ENCODE measurements at places on chromosomes 4 and X.

DNA sequence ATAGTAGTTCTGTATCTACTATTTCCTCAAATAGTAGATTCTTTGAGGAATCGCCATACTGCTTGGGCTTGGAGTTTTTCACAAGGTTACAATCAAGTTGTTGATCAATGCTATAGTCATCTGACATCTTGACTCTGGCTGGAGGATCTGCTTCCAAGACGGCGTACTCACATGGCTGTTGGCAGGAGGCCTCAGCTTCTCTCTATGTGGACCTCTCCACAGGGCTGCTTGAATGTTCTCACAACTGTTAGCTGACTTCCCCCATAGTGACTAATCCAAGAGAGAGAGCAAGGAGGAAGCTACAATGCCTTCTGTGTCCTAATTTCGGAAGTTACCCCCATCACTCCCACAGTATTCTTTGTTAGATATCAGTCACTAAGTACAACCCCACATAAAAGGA, 10.3 kb downstream of the EGFL6 start:
- no peak for DNase-seq

DNA sequence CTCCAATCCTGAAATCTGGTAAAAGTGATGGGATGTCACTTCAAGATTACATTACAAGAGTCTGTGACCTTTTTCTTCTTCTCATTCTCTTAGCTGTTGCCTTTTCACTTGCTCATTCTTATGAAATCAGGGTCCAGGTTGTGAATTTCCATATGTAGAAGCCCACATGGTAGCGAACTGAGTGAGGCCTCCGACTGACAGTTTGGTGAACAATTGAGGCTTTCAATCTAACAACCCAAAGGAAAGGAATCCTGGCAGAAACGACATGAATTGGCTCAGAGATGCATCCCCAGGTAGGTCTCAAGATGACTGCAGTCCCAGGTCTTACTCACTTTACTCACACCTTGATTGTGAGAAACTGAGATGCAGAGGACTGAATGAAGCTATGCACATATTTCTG, 203.4 kb upstream of the FAT4 start:
- DNase-seq: no peak

DNA sequence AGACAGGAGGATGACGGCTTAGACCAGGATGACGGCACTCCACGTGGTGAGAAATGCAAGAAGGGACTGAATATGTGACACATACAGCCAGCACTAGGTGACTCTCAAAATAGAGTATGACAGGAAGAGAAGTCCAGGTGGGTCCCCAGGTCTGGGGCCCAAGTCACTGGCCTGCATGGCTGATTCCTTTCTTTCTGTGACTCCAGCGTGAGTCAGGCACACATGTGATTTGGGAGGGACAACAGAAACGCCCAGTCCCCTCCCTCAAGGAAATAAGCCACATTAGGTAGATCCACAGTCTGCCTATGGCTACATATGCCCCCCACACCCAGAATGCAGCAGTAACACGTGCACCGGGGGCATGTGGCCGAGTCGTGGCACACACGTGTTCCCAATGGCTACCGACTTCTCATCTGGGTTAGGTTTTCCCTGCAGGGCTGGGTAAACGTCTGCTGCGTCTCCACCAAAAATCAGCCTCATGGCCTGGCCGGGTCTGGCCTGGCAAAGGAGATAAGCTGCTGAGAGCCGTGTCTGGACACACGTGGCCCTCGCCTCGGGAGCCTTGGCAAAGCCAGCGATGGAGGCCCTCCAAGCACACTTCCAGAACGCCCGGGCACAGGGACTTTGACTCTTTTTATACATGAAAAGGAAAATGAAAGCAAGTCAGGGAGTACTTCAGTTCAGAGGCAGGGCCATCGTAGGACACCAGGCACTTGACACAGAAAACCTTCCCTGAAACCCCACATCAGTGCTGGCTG, 19.3 kb downstream of the SEL1L3 start:
- no peak for DNase-seq

DNA sequence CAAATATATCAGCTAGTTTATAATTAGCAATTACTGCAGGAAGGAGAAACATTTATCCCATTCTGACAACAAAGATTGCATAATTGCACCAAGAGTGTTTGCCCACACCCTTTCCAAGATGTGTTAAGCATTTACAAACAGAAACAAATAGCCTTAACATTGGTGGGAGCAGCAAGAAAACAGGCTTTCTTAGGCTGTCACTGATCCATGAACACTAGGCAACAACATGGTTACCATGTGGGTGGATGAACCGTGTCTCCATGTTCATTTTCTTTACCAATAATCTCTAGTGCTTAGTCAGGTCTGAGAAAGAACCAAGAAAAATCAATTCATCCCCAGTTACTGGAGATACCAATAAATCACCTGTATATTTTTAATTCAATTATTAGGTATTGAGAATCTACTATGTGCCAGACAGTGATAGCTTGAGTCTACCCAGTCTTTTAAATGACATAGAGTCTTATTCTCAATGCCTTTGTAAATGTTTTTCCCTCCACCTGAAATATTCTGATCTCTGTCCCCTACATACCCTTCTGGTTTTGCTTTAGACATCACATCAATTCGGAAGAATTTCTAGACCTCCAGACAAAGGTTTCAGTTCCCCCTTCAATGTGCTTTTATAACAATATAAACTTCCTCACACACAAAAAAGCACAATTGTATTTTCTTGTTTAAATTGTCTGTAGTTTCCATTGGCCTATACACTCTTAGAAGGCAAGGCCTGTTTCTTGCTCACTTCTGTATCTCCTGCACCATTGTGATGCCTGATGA, 286.6 kb downstream of the PPP1R2C start:
- no peak for DNase-seq

DNA sequence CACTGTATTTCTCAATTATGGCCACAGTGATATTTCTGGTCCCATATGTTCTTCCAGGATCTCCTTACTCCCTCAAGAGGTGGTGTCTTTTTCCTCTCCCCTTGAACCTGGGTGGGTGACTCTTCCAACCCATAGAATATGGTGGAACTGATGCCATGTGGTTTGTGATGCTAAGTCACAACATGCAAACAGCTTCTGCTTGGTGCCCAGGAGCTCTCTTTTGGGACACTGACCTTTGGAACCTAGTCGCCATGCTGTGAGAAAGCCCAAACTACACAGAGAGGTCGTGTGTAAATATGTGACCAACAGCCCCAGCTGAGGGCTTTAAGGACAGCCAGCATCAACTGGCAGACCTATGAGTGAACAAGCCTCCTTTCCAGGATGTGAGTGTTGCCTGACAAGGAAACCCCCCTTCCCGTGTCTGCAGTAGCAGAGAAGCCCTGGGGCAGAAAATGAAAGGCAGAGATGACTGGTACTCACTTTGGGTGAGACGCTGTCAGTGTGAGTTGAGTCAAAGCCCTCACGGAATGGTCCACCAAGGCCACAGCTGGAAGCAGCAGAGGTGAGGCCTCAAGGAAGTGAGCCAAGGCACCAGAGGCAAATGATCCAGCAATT, 223.4 kb downstream of the BCOR start:
- DNase-seq: no peak

DNA sequence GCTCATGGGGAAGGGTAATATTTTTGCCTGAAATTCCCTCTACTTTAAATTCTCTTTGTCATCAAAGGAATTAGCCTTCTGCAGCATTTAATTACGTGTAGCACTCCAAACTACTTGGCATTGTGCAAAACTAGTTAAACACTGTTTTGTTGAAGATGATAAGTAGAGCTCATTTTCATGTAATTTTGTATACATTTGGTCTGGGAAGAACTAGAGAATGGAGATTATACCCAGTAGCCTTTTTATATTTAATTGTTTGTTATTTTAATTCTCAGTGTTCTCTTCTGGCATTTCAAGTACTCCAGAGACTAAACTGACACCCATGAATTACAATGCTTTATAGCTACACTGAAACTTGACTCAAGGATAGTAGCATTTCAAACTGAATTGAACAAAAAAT, 211.5 kb upstream of the SMIM31 start:
- no peak for DNase-seq
